HT-29 (cell line): ENCODE measurements at places on chromosomes 3 and 15.

DNA sequence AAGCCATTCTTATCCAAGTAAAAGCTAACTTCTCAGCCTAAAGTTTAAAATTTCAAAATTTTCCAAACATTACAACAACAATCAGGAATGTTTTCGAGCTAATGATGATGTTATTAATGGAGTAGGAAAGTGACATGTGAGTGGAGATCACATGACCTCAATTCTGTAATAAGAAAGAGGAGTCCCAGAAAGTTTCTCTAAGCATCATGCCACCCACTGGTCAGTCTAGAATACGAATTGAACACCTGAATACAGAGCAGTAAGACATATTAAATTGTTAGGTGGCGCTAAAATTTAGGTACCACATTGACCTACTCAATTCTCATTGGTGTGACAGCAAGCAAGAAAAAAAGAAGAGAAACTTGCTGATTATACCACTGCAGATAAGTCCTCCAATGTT, 163.9 kb downstream of the DCLK3 start:
- DNase-seq, result peak; percentile 1

GRCh38 chr15:86235667-86236066, 156.0 kb downstream of the AGBL1 start:
- DNase-seq, result no peak

DNA sequence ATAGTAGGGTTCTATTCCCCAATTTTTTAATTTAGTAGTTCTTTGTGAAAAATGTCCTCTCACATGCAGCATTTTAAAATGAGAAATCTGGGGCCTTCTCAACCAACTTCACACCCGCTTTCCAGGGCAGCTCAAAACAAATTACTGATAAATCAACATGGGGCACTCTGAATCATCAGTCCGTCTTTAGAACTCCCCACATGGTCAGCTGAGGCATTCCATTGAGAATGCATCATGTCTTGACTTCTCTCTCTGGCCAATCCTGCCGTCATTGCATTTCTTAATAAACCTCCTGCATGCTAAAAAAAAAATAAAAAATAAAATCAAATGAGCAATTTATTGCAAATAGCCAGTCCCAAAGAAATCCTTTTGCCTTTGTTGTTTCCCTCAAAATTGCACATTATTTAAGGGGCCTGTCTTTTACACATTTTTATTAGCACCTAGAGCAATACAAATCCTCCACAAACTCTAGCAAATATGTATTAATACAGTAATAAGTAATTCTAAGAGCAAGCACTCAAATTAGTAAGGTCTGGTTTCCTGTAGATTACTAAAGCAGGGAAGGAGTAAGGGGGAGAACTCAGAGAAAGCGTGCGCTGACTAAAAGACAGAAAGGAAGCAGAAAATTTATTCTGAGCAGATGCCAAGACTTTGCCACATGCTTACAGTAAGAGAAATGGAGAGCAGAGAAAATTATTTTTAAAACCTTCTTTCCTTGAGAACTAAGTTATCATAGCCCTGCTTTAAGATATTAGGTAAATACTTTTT, 175.7 kb downstream of the TNIK start:
- no peak for DNase-seq

DNA sequence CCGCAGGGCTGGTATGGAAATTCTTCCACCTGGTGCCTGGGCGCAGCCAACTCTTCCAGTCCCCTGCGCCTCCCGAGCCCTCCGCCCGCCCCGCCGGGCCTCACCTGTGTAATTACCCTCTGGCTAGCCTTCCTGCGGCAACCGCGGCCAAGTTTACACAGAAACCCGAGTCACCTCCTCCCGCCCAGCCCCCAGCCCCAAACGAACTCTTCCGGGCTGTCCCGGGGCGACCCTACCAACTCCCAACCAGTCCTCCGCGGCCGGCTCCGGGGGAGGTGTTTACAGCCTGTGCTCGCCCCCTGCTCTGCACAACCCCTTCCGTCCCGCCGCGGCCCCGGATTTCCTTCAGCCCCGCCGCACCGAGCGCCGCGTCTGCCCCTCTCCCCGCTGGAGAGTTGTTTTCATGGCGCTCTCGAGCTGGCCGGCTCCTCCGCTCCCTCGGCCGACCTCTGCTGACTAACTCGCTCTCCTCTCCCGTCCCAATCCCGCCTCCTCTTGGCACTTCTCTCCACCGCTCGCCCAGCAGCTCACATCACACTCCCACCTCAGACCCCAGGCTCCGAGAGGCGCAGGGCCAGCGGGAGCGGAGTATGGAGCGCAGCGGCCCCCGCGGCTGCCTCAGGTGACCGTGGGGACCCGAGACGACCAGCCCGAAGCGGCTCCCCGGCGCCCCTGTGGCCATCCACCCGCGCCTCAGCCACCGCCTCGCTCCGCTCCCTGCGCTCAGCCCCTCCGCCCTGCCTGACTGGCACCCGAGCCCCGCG, 538 bp downstream of the ATOSA start:
- DNase-seq, result peak; percentile 79
